Stimulated activated CD8-positive, alpha-beta memory T cell treated with anti-CD3 and anti-CD28 coated beads, Interleukin-7, amount 100 ng/mL, for 24 hours (primary cell): ENCODE measurements at places on chromosomes 7 and 10.

GRCh38 chr10:104077247-104077646, 8.4 kb downstream of the COL17A1 start:
- no peak for DNase-seq

DNA sequence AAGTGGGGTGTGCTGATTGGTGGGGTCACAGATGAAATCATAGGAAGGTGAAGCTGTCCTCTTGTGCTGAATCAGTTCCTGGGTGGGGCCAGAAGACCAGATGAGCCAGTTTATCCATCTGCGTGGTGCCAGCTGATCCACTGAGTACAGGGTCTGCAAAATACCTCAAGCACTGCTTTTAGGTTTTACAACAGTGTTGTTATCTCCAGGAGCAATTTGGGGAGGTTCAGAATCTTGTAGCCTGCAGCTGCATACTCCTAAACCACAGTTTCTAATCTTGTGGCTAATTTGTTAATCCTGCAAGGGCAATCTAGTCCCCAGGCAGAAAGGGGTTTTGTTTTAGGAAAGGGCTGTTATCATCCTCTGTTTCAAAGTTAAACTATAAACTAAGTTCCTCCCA, 17.0 kb upstream of the IFRD1 start:
- DNase-seq: no peak

- DNase-seq: no peak
These were observed 13.8 kb downstream of the SUFU start for GRCh38 chr10:102517553-102517952.

GRCh38 chr7:111089822-111090426, 1.0 kb upstream of the LRRN3 start:
- no peak for DNase-seq

GRCh38 chr7:23106057-23106822, 655 bp downstream of the KLHL7 start:
- DNase-seq: peak; percentile 7

- DNase-seq: no peak
These were observed 120.3 kb upstream of the FOXK1 start for GRCh38 chr7:4561795-4562194.

- DNase-seq: no peak
These were observed 370.7 kb upstream of the HPS1 start for GRCh38 chr10:98817396-98817795.

DNA sequence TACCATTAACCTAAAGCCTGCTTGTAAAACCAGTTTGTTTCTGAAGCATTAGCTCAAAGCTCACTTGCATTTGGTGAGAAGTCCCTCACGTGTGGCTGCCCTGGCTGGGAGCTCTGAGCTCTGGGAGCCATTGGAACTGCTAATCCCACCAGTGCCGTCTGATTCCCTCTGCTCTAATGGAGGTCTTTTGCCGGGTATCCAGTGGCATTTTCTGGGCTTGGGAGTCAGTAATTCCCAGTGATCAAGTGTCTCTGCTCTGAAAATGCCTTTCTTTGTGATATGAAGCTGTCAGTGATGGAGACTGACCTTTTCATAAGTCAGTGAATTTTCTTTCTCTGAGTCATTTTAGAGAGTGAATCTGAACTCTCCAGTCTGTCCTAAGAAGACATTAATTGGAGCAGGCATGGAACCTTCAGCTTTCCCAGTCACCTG, 36.9 kb upstream of the FAM20C start:
- DNase-seq: no peak

GRCh38 chr7:3234851-3235250, 66.2 kb upstream of the SDK1 start:
- DNase-seq: no peak

- DNase-seq: no peak
These were observed 202.0 kb upstream of the DGKB start for GRCh38 chr7:15104411-15105092.

GRCh38 chr7:159154243-159154642, 9.6 kb upstream of the VIPR2 start:
- no peak for DNase-seq

- no peak for DNase-seq
These were observed 7.4 kb upstream of the PFKP start for GRCh38 chr10:3059974-3060373.

- DNase-seq: no peak
These were observed 138.1 kb upstream of the ZNF92 start for GRCh38 chr7:65235586-65235985.

- DNase-seq: no peak
These were observed 167.3 kb downstream of the EGFR start for GRCh38 chr7:55185941-55186609.

DNA sequence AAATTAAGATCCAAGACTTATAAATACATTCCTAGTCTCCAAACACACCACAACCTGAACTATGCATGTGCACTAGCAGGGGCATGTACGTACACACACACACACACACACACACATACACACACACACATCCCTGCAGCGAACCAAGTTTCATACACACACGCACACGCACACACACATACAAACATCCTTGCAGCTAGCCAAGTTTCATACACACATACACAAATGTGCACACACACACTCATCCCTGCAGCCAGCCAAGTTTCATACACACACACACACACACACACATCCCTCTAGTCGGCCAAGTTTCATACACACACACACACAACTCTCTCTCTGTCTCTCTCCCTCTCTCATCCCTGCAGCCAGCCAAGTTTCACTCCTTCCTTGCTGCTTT, 82.7 kb upstream of the WIPF3 start:
- no peak for DNase-seq

DNA sequence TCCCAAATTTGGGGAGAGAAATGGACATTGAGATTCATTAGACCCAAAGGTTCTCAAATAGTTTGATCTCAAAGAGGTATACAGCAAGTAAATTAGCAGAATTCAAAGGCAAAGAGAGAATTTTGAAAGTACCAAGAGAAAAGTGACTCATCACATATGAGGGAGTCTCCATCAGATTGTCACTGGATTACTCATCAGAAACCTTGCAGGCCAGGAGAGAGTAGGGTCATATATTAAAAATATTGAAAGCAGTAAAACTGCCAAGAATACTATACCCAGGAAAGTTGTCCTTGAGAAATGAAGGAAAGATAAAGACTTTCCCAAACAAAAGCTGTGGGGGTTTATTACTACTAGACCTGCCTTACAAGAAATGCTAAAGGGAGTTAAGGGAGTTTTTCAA, 140.6 kb downstream of the TMEM168 start:
- no peak for DNase-seq

DNA sequence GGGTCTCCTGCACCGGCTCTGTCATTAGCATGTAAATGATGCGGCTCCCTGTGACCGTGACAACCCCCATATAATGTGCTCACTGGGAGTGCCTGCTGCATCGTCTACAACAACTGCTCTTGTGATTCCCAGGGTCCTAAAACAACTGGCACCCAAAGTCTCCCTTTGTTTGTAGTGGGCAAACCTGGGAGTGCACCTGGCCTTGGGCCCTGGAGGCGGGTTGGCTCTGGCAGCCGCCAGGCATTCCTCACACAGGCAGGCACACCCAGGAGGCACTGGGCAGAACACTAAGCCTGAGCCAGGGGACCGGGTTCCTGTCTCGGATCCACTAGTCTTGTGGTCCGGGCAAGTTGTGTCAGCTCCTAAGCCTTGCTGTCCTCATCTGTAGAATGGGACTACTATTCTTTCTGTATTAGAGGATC, 115.5 kb upstream of the GPR26 start:
- DNase-seq: no peak

DNA sequence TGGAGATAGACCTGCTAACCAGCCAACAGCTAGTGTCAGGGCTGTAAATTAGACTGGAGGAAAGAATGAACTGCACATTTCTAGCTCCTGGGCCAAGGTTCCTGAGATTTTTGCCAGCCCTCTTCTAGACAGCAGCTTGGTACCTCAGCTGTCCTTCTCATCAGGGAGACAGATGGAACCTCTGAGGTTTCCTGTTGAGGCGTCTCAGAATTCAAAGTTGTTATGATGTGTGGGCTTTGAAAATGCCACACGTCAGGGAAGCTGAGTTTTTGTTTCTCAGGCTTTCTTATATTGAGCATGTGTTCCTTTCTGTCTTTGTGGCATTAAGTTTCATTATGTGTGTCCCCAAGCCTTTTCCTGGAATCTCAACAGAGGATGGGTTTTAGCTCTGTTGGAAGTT, 736.6 kb downstream of the AUTS2 start:
- DNase-seq: no peak

DNA sequence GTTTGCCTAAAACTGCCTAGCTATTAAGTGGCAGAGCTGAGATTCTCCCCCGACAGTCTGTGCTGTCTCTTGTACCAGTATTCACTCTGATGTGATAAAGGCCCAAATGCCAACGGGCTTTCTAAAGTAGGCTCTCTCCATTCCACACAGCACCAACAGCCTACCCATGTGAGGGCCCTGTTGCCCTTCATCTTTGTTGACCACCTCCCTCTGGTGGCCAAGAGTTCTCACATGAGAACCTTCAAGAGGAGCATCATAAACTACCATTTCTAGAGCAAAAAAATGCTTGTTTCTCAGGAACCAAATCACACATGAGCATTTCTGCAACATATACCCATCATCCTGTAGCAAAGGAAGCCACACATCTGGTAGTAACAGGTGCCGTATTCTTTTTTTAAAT, 185.8 kb downstream of the GRM8 start:
- DNase-seq: no peak

DNA sequence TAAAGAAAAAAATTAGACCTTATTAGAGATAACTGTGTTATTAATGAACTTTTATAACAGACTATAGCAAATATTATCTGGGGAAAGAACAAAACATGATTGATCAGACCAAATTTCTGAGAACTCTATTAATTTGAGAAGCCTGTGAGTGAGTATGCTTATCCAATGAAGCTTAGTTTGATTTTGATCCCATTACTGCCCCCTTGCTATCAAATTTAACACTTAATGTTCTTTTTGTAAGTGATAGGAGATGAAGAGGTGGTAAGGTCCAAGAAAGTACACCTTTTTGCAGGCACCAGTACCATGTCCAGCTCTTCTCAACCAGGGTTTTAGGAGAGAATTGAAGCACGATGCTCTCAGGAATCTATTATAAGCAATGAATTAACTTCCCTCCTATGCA, 49.9 kb downstream of the ZNF365 start:
- DNase-seq: no peak

- DNase-seq: no peak
These were observed 265.5 kb upstream of the FZD8 start for GRCh38 chr10:35907548-35907947.

GRCh38 chr7:27157702-27158431, 1.4 kb upstream of the HOXA7 start:
- DNase-seq: no peak

- DNase-seq: no peak
These were observed 41.7 kb upstream of the WNT2 start for GRCh38 chr7:117364339-117365080.

- no peak for DNase-seq
These were observed 44.4 kb downstream of the GRM8 start for GRCh38 chr7:127208351-127208750.
